ENCODE measurements at places on chromosomes 5 and 9. TPM values are rescaled to one million over a fixed set of nuclear protein-coding genes. Genes with fewer than 3 reads are reported as not detected.

- no peak for DNase-seq
Observed at GRCh38 chr9:2639786-2640185, 18.2 kb downstream of the VLDLR start.

- DNase-seq: no peak
Observed at GRCh38 chr9:131290036-131290766, 678 bp downstream of the PLPP7 start.

The PCDH1 gene
- 36.4 TPM for total RNA-seq

The FCN2 gene
- not detected for total RNA-seq

GRCh38 chr9:136353757-136354488 is 9.6 kb downstream of the DNLZ start:
- DNase-seq: no peak

DNA sequence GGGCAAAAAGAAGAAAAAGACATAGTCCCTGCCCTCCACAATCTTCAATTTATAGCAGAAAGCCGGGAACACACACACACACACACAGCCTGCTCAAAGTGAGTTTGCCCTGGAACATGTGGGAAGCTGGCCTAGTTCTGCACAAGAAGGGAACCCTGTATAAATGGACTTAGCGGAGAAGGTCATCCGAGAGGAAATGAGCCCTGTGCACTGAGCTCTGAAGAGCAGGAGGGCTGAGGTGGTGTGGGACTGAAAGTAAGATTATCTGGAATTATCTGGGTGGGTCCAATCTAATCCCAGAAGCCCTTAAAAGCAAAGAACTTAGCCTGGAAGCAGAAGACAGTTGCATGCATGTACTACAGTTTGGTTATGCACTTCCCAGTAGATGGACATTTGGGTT is 90.0 kb upstream of the CTSV start:
- DNase-seq: no peak

DNA sequence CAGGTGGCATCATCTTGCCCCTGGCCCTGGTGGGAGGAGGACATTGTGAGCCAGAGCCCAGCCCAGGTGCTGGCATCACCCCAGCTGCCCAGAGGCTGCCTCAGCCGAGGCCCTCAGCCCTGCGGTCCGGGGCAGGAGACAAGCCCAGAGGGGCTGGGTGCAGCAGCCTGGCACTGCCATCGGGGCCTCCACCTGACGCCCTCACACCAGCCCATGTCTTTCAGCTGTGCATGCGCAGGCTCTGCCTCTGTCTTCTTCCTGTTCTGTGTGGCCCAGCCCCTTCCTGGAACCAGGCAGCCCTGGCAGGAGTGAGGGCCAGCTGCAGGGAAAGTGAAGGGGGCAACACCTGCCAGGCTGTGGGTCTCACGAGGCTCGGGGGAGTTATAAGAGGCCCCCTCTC is 4.8 kb upstream of the CEL start:
- no peak for DNase-seq

GRCh38 chr5:110458313-110458712 is 268.2 kb downstream of the TMEM232 start:
- no peak for DNase-seq

DNA sequence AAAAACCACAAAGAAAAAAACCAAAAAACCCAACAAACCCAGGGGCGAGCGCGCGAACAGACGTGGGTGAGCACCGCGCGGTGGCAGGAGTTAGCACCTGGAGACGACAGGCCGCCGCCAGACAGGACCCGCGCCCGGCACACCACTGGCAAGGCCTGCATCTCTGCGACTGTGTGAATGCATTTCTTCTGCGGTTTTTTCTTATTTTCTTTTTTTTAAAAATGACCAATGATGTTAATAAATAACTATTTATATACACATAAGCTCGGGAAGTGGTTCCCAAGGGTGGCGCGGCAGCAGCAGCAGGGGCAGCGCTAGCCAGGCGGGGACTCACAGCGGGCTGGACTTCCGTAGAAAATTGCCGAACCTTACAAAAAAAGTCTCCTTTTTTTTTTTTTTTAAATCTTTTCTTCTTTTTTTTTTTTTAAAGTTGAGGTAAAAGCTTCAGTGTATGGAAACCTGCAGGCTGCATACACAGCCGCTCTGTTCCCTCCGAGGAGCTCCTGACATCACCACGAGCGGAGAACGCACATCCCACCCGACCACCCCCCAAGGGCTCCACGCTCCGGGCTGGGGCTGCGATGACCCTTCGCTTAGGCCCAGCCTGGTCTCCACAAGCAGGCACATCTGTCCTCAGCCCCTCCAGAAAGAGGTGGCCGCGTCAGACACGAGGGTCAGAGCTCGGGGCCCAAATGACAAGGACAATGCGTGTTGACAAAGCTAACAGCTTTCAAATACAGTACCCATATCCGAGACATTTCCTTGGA is 7.4 kb downstream of the BRD3OS start:
- peak; percentile 49 for DNase-seq

GRCh38 chr9:125985998-125986655 is 239.0 kb downstream of the PBX3 start:
- DNase-seq: peak; percentile 34

GRCh38 chr5:65075623-65076250 is 307.0 kb downstream of the CWC27 start:
- DNase-seq: no peak

The KIF24 gene
- total RNA-seq: 1.1 TPM

The GTF3C5 gene
- total RNA-seq: 45.2 TPM

The C9 gene
- not detected for total RNA-seq

The ALDOB gene
- not detected for total RNA-seq

DNA sequence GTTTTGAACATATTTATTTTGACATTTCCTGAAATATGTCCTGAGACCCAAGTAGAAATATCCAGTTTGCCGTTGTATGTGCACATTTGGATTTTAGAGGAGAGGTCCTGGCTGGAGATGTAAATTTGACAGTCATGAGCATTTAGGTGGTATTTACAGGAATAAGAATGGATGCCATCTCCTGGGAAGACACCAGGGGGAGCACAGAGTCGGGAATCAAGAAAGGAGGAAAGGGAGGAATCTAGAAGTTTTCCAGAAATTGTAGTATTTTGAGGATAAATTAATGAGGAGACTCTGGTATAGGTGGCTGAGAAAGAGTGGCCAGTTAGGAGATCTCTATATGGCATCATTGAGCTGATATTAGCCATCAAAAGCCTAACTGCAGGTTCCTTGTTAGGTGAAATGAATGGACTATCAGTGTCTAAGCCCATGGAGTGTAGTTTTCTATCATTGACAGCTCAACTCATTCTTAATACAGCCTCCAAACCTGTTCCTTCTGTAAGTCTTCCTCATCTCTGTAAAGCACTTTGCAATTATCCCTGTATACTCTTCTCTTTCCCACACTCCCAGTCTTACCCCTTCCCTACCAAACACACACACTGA is 7.2 kb downstream of the GAPT start:
- peak; percentile 61 for DNase-seq

The SLC6A18 gene
- total RNA-seq: not detected

The LCN1 gene
- total RNA-seq: not detected

DNA sequence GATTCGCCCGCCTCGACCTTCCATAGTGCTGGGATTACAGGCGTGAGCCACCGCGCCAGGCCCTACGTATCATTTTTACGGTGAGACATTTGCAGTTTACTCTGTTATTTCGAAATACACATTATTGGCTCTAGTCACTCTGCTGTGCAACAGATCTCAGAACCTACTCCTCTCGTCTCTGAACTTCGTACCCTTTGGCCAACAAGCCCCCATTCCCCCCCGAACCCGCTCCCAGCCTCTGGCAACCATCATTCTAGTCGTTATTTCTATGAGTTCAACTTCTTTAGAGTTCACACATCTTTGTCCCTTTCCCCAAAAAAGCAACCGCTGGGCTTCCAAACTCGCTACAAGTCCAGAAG is 735 bp downstream of the PTGR1 start:
- DNase-seq: no peak

The CDX1 gene
- total RNA-seq: not detected

The SURF1 gene
- total RNA-seq: 40.9 TPM

GRCh38 chr5:76283670-76284069 is 119.4 kb upstream of the IQGAP2 start:
- DNase-seq: no peak

DNA sequence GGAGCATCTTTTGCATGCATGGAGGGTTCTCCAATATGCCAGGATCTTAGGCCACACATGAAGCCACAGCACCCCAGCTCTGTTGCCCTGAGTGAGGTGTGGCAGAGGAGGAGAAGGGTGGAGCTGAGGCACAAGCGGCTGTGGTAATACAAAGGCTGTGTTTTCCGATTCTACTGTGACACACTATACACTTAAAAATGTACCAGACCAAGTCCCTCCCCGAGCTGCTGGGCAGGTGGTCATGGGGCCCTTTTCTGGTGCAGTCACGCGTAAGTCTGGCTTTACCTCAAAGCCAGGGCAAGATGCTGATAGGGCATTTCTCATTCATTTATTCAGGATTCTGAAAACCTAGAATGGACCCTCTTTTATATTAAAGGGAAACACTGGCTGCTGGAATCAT is 3.7 kb downstream of the ADGRV1 start:
- DNase-seq: no peak

DNA sequence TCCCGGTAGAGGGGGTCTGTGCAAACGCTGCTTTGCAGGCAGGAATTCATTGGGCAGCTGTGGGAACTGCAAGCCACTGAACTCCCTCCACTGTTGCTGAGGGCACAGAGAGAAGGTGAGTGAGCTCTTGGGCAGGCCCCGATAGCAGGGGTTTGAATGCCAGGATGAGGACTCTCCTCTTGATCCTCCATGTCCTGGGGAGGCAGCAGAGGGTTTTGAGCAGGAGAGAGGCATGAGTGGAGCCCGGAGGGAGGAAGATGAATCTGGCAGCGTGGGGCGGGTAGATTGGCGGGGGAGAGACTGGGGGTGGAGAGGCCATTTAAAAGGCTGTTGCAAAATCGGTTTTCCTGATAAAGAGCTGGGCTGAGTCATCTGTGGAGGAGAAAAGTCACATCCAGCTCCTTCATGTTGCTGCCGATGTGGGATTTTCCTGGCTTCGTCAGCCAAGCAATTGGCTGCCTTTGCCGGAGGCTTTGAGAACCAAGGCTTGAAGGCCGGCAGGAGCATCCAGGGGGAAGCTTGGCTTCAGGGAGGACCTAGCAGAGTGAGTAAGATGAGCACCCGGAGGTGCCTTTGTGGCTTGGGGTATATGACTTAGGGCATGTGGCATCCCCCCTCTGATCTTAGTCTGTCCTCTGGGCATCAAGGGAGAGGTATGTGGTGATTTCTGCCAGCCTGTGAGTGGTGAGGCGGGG is at the start of gene SYNPO:
SYNPO (plus strand) TSS at position 350 of the 695 bp plus-strand sequence. CDS start 7,616 bp downstream, outside the sequence.
- peak; percentile 83 for DNase-seq

The GPR107 gene
- 42.4 TPM for total RNA-seq

The LEAP2 gene
- total RNA-seq: 2.9 TPM

The WWC1 gene
- 2.1 TPM for total RNA-seq

DNA sequence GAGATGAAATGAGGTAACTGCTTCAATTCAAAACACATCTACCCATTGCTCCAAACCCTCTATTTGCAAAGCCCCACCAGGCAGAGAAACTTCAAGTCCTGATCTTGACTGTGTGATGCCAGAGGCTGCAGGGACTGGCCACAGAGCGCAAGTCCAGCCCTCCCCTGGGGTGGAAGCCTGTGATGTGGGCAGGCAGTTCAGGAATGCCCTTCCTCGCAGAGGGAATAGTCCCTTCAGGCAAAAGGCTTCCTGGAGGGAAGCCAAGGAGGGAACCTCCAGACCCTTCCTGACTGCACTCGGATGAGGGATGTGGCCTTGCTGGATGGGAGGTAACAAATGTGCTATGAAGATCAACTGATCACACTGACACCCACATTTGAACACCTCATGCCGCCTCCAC is 131.2 kb downstream of the SLIT3 start:
- DNase-seq: no peak

DNA sequence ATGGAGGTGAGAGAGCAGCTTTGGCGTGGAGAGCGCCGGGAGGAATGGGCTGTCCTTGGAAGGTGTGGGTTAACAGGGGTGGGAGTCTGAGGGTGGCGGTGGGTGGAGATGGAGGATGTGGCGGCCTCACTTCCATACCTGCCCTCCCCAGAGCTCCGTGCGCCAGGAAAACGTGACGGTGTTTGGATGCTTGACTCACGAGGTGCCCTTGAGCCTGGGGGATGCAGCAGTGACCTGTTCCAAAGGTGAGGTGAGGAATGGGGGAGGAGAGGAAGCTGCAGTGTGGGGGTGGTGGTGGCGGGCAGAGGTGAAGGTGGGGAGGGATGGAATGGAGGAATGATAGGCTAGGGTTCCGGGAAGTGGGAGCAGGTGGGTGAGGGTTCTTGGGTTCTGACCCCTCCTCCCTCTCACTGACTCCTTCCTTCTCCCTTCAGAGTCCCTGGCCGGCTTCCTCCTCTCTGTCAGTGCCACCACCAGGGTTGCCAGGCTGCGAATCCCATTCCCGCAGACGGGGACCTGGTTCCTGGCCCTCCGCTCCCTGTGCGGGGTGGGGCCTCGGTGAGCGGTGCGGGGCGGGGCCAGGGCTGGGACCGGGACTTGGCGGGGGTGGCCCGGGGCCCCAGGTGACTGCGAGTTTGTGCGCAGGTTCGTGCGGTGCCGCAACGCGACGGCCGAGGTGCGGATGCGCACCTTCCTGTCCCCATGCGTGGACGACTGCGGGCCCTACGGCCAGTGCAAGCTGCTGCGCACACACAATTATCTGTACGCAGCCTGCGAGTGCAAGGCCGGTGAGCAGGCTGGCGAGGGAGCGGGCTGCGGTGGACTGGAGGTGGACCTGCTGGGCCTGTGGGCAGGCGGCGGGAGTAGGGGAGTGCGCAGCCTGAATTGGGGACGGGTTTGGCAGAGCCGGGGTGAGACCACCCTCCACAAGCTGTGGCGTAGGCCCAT is 17.1 kb downstream of the TMEM8B start:
- DNase-seq: no peak

The SOHLH1 gene
- not detected for total RNA-seq

DNA sequence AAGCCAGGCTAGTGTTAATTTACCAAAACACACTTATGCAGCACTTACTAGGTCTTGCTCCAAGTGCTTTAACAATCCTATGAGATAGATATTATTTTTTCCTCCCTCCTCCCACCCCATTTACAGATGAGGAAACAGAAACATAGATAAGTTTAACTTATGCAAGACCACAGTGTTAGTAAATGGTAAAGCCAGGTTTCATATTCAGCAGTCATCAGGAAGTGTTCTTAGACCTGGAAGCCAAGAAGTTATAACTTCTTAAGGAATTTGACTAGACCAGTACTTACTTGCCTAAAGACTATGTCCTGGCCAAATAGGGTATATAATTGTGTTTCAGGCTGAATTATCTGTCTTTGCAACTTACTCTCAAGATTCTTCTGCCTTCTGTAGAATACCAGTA is 15.9 kb downstream of the ABHD17B start:
- no peak for DNase-seq

The WHRN gene
- 5.3 TPM for total RNA-seq

- no peak for DNase-seq
Observed at GRCh38 chr5:137320056-137321045, 178.8 kb downstream of the SPOCK1 start.

The GABRA1 gene
- total RNA-seq: not detected

The SLC46A2 gene
- total RNA-seq: 0.27 TPM

- no peak for DNase-seq
Observed at GRCh38 chr5:164679461-164679860, 1174.0 kb downstream of the MAT2B start.

All from sciatic nerve (tissue), 2 donors.